ENCODE measurements at places on chromosomes 7 and 10. TPM values are rescaled to one million over a fixed set of nuclear protein-coding genes. Genes with fewer than 3 reads are reported as not detected.

- no peak for DNase-seq
Observed at GRCh38 chr7:130899638-130900401, 165.8 kb upstream of the KLF14 start.

GRCh38 chr10:75430000-75430763 lies 1.2 kb upstream of the LRMDA start:
- no peak for DNase-seq

DNA sequence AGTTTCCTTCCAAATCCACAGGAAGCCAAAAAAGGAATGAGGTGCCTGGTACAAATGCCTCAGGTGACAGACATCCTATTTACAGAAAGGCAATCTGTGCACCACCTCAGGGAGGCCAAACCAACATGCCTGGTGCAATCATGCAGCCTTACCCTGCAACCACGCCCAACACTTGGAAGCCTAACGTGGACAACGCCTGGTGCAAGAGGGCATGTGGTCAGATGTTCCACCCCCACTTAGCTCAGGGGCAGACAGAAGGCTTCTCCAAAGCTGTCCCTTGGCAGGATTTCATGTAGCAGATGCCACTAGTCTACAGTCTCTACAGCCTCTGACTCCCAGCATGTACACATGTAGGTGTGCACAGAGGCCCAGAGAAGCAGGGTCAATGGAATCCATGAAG lies 89.5 kb downstream of the KCNMA1 start:
- no peak for DNase-seq

GRCh38 chr10:3467052-3467951 lies 294.7 kb upstream of the PITRM1 start:
- DNase-seq = no peak

DNA sequence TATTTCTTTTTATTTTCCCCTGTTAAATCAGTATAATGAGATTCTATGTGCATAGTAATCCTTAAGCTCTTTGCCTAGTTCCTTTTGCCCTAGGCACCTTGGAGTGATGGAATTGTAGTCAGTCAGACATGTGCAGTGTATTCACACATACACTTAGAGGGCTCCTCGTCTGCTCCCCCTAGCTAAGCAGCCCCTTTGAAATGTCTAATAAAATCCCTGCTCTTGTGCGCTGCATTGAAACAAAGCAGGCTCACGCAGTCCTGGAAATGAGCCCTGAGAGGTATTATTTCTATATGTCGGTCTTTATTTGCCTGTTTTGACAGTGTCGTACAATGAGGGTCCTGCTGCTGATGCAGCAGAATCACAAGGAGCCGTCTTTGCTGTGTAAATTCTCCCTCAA lies 258.7 kb downstream of the AUTS2 start:
- no peak for DNase-seq

PNLIPRP2 gene
- not detected for total RNA-seq

CALML5 gene
- not detected for total RNA-seq

PRDX3 gene
- 121 TPM for total RNA-seq

PNLIPRP1 gene
- not detected for total RNA-seq
